ENCODE measurements at places on chromosomes 6 and 20. TPM values are rescaled to one million over a fixed set of nuclear protein-coding genes. Genes with fewer than 3 reads are reported as not detected.

- DNase-seq, result no peak
These were observed 291.8 kb downstream of the BMP7 start for GRCh38 chr20:56974499-56975250.

DNA sequence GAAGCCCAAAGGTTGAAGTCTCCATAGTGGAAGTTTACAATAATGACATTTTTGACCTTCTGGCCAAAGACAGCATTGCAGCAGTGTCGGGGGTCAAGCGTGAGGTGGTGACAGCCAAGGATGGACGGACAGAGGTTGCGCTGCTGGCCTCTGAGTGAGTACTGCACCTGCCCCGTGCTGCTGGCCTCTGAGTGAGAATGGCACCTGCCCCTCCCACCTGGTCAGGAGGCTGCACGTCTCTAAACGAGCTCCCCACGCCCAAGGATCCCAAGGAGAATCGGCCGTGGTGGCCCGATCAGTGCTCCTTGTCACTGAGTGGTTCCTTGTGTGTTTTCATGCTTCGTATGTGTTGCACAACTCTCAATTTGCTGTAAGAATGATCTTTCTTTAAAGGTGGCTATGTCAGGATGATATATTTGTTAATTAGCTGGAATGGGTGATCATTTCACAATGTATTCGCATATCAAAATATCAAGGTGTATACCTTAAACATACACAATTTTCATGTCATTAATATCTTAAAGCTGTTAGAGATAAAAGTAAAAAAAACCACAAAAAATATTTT lies 40.4 kb downstream of the FRMD1 start:
- DNase-seq, result peak; percentile 77

- DNase-seq, result no peak
These were observed 76.6 kb upstream of the CHD6 start for GRCh38 chr20:41694796-41695195.

GRCh38 chr6:101818051-101818450 lies 424.5 kb downstream of the GRIK2 start:
- DNase-seq, result no peak

GRCh38 chr6:121885399-121886152 lies 450.1 kb downstream of the GJA1 start:
- no peak for DNase-seq

GRCh38 chr6:136987526-136987925 lies 57.2 kb downstream of the IL20RA start:
- no peak for DNase-seq

GRCh38 chr6:7542065-7542873 lies 798 bp downstream of the DSP start:
- DNase-seq, result peak; percentile 83

GRCh38 chr6:140281236-140281635 lies 906.8 kb upstream of the CITED2 start:
- DNase-seq, result no peak

The COL21A1 gene
- 9.7 TPM for total RNA-seq

The PROKR2 gene
- total RNA-seq, result not detected

The UBD gene
- total RNA-seq, result 0.24 TPM

The KIF6 gene
- total RNA-seq, result 0.14 TPM

Data from posterior vena cava (tissue), 2 donors.